ENCODE measurements at places on chromosomes 1 and 21.

DNA sequence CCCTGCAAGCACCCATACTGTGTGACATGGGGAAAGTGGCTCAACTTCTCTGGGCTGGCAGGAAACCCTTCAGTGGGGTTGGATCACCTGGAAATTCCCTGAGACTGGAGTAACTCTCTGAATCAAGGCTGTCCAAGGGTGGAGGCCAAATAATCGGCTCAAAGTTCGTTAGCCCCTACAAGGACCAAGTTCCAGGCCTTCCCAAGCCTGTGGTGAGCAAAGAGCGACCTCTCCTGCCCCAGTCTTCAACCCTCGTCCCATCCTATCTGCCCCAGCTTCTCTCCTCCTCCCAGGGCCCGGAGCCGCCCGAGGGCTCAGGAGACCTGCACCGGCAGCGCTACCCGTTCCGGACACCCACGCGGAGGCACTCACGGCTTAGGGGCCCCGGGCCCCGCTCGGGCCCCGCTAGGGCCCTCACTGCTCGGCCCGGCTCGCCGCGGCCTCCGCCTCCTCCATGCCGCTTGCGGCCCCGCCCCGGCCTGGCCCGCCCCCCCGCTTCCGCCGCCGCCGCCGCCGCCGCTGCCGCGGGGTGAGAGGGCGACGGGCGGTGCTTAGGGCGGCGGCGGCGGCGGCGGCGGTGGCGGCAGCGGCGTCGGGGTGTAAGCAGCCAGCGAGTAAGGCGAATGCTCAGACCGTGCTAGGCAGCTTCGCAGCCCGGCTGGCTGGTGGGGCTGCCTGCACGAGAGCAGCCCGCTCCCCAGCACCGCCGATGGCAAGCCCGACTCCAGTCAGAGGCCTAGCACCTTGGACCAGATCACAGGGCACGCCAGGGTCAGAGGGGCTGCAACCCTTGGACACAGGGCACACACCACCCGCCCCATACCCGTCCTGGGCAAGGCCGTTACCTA is at the start of gene POMGNT1:
Gene POMGNT1, minus strand, starts transcription at position 471 of the 848 bp plus-strand sequence. CDS start 613 bp downstream, outside the sequence.
- DNase-seq, result no peak

DNA sequence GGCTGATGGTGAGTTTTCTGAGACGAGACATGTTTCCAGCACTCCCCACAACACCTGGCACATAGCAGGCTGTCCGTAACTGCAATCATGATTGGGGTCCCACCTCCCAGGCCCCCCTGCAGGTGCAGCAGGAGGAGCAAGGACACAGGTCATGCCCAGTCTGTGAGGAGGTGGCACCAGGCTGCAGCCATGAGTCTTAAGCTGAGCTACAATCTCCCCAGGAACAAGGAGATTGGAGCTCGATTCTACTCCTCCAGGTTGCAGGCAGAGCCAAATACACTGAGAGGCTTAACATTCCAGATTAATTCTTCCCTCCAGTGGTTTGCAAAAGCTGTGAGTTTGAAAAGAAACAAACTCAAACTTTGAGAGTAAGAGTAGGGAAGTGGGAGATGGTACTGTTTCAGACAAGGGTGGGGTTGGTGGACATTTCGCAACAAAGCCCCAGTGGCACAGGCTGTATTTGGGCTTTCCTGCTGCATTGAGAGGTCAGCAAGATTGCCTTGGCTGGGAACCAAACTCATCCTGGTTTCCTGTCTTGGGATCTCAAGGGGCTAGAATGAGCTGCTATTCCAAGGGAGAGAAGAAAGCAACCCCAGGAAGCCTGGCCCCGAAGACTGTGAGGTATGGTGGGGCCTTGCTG is 64.8 kb upstream of the GALNT2 start:
- no peak for DNase-seq

- DNase-seq, result peak; percentile 35
Observed at GRCh38 chr1:212669102-212669501, 30.5 kb downstream of the BATF3 start.

- no peak for DNase-seq
Observed at GRCh38 chr1:68372487-68372886, 77.3 kb downstream of the RPE65 start.

- DNase-seq, result no peak
Observed at GRCh38 chr1:189538271-189538670, 939.4 kb downstream of the BRINP3 start.

DNA sequence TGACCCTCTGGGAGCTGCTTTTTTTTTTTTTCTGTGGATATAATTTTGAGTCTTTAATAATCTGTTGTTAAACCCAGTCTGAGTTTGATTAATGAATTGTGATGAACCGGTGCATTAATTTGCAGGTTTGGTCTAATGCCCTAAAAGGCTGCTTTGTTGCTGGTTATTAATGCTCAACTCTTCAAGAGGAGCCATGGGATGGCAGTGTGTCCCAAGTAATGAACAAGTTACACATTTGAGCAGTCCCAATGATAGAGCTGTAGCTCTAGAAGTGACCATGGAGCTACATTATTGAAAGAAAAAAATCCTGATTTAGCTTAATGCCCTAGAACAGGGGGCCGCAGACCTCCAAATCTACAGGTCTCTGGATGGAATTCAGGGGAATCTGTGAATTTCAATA is 53.1 kb downstream of the RWDD3 start:
- DNase-seq, result no peak

DNA sequence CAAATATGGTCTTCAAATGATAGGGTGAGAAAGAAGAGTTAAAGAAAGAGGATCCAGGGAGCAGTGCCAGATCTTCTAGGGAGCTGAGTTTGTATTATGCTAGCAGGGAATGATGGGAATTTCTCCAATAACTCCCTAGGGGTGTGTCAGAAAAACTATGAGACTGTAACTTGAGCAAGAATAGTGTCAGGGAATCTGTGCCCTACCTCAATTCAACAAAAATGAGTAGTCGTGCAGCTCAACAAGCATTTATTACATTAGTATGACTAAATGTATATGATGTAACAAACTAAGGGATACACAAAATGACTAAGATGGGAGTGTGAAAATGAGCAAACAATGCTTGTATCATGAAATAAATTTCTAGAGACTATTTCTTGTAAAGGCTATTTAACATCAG is 24.2 kb downstream of the SPAG17 start:
- no peak for DNase-seq

GRCh38 chr1:144551107-144551542 is 41.6 kb upstream of the PPIAL4F start:
- DNase-seq, result no peak

GRCh38 chr1:221712198-221712684 is 29.6 kb downstream of the DUSP10 start:
- peak; percentile 85 for DNase-seq

GRCh38 chr1:234713859-234714258 is 103.9 kb upstream of the IRF2BP2 start:
- no peak for DNase-seq

DNA sequence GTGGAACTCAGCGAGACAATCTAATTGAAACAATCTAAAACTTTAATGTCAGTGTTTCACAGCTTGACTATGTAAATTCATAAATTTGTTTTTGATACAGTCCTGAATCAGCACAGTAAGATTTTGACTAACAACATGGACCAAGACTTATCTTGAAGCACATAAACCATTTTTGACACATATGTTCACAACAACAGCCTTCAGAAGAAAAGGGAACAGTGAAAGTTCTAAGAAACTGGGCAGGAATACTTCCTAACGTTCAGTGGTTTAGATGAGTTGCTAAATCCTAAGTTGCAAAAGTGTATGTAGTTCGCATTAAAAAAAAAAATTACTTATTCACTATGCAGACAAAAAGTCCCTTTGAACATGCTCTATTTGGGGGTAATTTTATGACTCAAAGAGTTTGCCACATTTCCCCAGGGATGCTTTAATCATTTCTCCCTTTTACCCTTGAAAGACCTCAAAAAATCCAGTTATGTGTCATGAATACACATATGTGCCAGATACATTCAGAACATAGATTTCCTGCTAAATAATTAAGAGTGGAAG is 120.2 kb downstream of the MRPL39 start:
- no peak for DNase-seq

GRCh38 chr1:204493145-204493983 is 1.2 kb downstream of the PIK3C2B start:
- DNase-seq, result peak; percentile 77

GRCh38 chr21:45372732-45373355 is 32.1 kb upstream of the COL18A1 start:
- no peak for DNase-seq

DNA sequence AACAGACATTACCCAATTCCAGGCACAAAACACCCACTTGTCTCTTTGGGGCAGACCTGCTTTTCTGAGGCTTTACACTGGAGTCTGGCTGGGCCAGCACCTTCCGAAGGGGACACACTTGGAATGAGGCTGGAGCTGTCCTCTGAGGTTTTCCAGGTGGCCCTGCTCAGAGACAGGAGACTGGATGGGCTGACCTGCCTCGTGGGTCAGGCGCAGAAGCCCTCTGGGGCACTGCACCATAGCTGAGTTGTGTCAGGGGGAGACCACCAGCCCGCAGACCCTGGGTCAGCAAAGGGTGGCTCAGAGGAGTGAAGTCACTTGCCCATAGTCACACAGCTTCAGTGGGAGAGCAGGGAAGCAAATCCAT is 1.8 kb downstream of the SH2D5 start:
- DNase-seq, result no peak

GRCh38 chr1:93600663-93601062 is 81.0 kb downstream of the BCAR3 start:
- no peak for DNase-seq

GRCh38 chr1:32307324-32307723 is 15.4 kb downstream of the HDAC1 start:
- DNase-seq, result no peak

- DNase-seq, result no peak
Observed at GRCh38 chr1:9128520-9129265, at the start of gene GPR157. TSS of gene GPR157 (minus strand) at chr1:9129102. CDS start at chr1:9129027, 75 bp downstream.

DNA sequence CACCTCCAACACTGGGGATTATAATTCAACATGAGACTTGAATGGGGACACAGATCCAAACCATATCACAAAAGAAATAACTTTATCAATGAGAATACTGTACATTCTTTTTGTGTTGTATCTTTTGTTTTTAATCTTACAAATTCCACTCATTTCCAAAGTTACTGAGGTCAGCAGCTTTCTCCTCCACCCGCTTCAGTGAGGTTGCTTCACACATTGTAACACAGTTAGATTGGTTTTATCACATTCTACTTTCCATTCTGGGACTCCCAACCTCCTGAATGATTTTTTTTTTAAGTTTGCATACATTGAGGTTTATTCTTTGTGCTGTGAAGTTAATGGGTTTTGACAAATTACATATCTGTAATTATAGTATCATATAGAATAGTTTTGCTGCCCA is 43.8 kb downstream of the DDAH1 start:
- no peak for DNase-seq

DNA sequence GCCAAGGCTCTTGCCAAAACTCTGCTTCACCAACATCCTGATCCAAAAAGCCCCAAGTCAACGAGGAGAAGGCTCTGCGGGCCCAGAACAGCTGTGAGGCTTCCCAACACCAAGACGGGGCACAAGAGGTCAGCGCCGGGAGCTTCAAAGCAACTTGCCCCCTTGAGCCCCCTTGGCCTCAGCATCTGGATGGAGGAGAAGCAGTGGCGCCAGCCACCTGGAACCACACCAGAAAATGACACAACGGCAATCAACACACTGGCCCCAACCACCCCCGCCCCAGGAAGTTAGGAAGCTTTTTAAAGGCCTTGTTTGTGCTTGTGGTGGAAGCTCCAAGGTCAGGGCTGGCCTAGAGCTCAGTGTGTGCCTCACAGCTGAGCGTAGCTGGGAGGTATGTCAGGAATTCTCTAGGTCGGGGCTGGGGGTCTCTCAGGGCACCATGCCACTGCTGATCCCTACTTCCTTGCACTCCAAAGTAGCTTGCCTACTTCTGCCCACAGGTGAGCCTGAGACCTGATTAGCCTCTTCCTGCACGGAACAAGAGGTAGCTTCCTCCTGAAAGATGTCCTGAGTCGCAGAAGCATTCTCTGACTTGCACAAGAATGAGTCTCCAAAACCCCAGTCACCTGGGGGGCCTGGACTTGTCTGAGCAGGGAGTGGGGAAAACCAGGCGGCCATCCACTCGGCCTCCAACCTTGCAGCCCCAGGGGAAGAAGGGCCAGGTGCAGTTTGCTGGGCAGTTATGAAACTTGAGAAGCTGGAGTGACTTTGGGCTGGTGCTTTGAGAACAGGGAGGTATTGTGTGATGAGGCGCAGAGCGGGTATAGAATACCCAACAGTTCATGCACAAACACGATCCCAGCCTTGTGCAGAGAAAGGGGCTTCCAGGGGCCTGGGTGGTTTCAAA is 9.7 kb upstream of the SRP9 start:
- DNase-seq, result no peak

DNA sequence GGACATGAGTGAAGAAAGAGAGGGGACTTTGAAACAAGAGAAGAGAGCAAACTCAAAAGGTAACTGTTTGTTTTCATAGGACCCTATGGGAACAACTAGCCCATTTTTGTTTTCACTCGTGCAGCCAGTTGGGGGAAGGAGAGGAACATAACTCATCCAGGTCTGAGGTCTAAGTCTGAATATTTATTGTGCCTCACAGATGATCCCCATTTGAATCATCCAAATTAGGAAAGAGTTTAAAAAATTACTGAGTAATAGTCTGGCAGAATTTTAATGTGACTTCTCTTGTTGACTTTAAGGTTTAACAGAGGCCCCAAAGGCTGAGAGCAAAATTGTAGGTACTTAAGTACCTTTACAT is 10.4 kb upstream of the TSPAN2 start:
- DNase-seq, result no peak

DNA sequence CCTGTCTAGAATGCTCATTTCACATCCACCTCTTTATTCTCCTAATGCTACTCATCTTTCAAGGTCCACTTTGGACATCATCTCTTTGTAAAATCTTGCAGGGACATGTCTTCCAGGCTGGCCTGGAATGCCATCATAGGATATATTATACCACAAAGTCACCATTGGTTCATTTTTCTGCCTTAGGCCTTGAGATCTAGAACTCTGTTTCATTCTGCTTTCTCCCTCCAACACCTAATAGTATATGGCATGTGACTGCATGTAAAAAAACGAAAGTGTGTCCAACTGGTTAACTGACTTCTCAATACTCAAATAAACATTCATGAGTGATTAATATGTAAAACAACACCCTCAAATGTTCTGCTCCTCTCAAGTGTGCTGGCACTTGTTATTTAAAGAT is 84.1 kb downstream of the RGS2 start:
- no peak for DNase-seq

- peak; percentile 69 for DNase-seq
Observed at GRCh38 chr1:18352636-18353265, 128.0 kb upstream of the KLHDC7A start.

- DNase-seq, result no peak
Observed at GRCh38 chr1:174911606-174912005, 88.1 kb upstream of the CACYBP start.

DNA sequence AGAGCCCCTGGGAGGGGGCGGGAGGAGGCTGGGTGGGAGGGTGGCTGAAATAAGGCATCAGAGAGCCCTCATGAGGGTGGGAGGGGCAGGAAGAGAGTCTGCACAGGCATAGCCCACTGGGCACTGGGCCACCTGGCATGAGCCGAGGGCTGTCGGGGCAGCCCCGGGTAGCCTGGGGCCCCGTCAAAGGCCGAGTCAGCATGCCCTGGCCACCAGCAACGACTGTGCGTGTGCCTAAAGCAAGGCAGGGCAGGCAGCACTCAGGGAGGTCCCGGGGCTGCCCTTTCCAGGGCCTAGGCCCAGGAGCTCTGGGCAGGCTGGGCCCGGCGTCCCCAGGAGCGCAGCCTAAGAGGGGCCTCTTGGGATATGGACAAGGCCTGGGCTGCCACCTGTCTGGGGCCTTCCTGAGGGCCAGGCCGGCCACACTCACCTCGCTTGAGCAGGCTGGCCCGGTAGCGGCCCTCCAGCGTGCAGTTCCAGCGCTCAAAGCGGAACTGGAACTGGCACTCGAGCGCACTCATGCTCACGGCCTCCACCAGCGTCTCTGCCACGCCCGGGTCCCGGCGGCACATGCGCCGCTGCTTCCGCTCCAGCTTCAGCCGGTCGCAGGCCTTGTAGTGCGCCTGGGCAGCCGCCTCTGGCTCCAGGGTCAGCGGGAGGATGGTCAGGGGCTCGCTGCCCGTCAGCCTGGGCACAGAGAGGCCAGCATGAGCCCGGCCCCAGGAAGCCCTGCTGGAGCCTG is 22.7 kb downstream of the WNT9A start:
- no peak for DNase-seq

All from Jurkat, Clone E6-1 (cell line).